Stimulated activated CD4-positive, alpha-beta T cell treated with anti-CD3 and anti-CD28 coated beads, Interleukin-12 subunit alpha, Interleukin-12 subunit beta, amount 100 ng/mL, for 24 hours (primary cell): ENCODE measurements at places on chromosomes 16 and 17.

GRCh38 chr17:1942066-1942365 lies 83.1 kb downstream of the RTN4RL1 start:
- DNase-seq = no peak

DNA sequence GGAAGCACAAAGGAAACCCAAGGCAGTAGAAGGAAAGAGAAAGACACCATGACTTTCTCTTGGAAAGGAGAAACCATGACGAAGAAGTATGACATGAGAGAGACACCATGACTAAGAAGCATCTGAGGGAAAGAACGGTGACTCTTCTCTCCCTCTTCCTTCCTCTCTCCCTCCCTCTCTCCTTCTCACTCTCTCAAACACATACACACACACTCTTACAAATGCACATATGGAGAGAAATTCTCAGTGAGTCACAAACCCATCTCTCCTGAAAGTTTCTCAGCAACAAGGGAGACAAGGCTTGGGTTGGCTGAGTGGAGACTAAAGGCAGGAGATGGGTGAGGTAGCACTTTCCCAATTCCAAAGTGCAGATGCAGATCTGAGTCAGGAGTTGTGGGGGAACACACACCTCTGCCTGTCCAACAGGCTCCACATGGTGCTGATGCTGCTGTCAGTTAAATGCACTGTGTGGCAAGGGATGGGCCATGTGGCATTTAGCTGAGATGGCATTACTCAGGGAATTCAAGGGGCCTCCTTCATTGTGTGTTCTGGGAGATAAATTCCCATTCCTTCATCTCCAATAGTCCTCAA lies 336.7 kb upstream of the C16orf82 start:
- DNase-seq = no peak

- no peak for DNase-seq
These were observed 358.5 kb upstream of the ERCC4 start for GRCh38 chr16:13561291-13562070.

GRCh38 chr17:73598212-73598611 lies 46.0 kb downstream of the SDK2 start:
- no peak for DNase-seq

DNA sequence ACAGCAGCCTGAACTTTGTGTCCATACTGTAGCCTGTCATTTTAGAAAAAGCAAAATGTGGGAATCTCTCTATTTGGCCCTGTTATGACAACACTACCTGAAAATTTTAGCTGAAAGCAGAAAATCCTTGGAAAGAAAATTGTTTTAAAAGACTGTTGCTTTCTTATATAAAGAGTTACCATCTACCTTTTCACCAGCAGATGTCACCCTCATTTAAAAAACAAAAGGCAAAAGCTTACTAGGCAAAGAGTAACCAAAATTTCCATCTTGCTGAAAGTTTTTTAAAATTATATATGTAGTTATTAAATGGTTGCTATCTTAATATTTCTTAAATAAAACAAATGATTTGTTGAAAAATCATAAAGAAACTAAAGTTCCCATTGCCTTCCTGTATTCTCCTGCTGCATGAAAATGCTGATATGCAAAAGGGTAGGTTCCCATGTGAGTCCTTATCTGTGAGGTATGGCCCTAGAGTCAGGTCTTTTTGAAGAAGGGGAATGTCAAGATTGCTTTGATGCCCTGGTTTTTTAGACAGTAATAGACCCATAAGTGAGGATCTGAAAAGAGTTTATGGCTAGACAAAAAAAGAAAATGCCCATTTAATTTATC lies 61.0 kb downstream of the TNRC6C start:
- DNase-seq = no peak

GRCh38 chr17:8117367-8117979 lies 841 bp downstream of the ALOXE3 start:
- DNase-seq = no peak

DNA sequence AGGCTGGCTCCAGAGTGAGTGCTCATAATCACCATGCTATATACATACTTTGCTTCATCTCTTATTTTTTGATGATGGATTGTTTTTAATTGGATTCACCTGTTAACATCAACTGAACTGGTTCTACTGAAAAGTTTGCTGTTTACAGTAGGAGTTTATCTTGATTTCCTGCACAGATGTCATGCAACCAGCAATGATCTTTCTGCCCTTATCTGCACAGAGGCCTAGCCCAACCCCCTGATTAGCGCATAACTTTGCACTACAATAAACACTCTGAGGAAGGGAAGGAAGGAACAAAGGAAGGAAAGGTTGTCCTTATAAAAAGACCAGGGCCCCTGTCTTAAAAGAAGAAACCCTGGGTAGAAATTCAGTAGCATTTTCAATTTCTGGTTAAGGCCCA lies 152.9 kb downstream of the RGS9 start:
- DNase-seq = no peak

- DNase-seq = no peak
These were observed 1.3 kb upstream of the WFDC1 start for GRCh38 chr16:84293406-84293805.

DNA sequence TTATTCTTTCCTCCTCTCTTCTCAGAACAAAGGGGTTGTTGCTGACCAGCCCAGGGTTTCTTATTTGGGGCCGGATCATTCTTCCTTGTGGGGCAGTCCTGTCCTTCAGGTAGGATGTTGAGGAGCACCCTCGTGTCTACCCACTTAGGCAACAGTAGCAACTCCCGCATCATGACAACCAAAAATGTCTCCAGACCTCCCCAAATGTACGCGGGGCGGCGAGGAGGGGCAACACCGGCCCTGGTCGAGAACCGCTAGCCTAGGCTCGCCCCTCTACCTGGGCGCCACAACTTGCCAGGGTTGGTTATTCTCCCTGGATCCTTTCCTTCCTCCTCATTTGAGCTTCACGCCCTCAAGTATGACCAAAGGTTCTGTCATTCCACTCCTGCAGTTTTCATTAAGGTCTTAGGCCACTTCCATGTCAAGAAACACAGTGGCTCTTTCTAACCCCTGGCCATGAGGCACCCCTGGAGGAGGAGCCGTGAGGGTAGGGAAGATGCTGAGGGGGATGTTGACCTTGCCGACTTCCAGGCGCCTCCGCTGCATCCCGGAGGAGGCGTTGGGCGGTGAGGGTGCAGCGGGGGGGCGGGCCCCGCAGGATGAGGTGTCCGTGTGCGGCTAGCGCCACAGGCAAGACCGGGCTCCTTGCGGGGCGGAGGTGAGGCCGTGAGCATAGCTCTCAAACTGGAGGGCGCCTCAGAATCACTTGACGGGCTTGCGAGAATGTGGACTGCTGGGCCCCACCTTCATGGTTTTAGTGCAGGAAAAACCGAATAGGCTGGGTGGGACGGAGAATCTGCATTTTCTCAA lies 712 bp upstream of the SPECC1 start:
- peak; percentile 8 for DNase-seq

GRCh38 chr17:42005166-42005565 lies 12.1 kb downstream of the DNAJC7 start:
- DNase-seq = no peak

- DNase-seq = no peak
These were observed 97.9 kb downstream of the MAP2K4 start for GRCh38 chr17:12118617-12119016.

- no peak for DNase-seq
These were observed 3.6 kb upstream of the MEOX1 start for GRCh38 chr17:43665084-43665936.

- no peak for DNase-seq
These were observed 609.9 kb downstream of the WWOX start for GRCh38 chr16:78709137-78709884.

GRCh38 chr16:84138824-84139627 lies 6.0 kb downstream of the HSDL1 start:
- no peak for DNase-seq

GRCh38 chr16:7074715-7075114 lies 257.9 kb upstream of the RBFOX1 start:
- no peak for DNase-seq

DNA sequence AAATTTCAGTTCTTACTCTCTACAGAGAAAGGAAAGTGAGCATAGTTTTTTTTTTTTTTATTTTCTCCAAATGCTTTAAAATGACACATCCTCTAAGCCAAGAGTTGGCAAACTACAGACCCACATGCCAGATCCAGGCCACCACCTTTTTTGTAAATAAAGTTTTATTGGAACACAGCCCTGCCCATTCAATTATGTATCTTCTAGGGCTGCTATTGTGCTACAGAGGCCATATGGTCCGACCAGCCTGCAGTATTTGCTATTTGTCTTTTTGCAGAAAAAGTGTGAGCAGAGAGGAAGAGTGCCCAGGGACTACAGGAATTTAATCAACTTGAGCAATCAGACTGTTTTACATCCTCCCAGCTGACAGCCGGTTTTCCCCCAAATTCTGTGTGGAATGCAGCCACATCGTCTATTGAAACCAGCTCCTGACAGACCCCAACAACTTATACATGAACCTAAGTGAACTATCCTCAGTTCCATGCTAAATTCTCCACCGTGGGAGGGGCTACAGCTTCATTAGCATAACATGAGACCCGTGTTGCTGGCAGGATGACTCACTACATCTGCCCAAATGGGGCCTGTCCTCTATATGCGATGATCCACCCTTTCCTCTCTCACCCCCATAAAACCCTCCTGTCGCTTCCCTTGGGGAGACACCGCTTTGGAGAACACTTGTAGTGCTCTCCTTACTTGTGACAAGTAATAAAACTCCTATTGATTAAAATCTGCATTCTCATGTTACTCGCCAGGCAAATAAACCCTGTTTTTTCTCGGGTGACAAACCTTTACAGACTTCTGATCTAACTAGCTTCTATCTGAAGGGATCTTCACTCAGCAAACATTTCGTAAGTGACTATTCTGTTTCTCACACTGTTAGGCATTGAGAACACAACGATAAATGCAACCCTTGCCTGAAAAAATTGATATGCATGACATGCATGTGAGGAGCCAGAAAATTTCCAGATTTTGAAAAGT lies 149.4 kb upstream of the HS3ST3A1 start:
- DNase-seq = no peak
